ENCODE measurements at places on chromosomes 2 and 18.

DNA sequence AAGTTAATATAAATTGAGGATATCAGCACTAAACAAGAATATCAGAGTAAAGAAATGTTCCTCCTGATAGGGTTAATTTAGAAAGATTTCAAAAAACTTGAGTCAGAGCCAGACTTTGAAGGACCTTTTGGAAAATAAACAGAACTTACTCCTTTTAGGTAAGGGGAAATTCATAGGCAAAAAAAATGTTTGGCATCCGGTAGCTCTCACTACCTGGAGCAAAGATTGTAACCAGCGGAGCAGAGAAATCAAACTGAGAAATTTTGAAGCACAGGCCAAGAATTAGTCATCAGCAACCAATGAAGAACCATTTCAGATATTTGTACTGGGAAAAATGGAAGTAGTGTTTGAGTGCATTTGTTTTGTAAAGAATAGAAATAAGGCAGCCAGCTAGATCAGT lies 113.0 kb downstream of the ICA1L start:
- no peak for DNase-seq

DNA sequence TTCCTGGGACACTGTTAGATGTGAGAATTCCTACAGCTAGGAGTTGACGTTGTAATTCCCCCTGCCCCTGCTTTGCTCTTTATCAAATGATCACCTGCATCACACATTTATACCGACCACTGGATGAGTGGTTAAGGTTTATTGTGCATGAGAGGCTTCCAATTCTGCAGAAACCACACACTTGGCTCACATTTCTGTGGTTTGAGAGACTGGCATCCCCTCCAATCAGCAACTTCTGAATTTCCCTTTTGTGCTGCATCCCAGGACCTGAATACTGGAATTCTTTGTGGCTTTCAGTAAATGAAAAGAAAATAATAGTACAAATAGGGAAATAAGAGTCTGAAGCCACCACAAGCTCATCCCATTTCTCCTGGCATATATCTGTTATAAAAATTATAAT lies 628.7 kb upstream of the PIK3C3 start:
- DNase-seq, result no peak

GRCh38 chr2:30273574-30273929 lies 42.2 kb downstream of the LBH start:
- DNase-seq, result no peak

- DNase-seq, result no peak
Observed at GRCh38 chr2:109016376-109016775, 27.4 kb upstream of the EDAR start.

- no peak for DNase-seq
Observed at GRCh38 chr2:199488772-199489400, 31.1 kb upstream of the SATB2 start.

- DNase-seq, result no peak
Observed at GRCh38 chr2:59259913-59260312, 1018.8 kb upstream of the FANCL start.

DNA sequence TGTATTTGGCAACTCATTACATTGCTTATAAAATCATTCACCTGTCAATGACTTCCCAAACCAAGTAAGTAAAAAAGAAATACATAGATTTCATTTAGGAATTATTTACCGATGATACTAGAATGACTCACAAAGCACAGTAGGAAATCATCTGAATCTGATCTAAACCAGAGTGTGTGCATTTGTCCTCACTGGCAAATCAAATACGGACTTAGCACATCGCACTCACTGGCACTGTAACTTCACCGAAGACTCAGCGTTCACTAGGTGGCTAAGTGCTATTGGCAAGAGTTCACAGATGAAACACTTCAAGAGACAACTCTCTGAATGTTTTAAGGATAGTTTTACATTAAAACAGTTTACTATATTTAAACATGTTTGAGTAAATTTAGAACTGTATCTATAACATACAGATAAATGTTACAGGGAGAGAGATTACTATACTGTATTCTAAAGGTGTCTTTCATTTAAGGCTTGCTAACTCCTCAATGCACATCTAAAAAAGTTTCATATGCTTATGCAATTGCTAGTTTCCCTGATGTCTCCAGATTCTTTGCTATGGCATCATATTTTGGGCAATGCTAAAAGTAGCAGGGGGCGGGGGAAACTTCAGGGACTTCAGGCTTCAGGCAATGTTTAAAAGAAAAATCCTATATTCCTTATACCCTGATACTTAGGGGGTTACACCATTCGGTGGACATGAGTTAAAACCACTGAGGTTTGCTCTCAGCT lies 48.8 kb downstream of the STK39 start:
- DNase-seq, result no peak

DNA sequence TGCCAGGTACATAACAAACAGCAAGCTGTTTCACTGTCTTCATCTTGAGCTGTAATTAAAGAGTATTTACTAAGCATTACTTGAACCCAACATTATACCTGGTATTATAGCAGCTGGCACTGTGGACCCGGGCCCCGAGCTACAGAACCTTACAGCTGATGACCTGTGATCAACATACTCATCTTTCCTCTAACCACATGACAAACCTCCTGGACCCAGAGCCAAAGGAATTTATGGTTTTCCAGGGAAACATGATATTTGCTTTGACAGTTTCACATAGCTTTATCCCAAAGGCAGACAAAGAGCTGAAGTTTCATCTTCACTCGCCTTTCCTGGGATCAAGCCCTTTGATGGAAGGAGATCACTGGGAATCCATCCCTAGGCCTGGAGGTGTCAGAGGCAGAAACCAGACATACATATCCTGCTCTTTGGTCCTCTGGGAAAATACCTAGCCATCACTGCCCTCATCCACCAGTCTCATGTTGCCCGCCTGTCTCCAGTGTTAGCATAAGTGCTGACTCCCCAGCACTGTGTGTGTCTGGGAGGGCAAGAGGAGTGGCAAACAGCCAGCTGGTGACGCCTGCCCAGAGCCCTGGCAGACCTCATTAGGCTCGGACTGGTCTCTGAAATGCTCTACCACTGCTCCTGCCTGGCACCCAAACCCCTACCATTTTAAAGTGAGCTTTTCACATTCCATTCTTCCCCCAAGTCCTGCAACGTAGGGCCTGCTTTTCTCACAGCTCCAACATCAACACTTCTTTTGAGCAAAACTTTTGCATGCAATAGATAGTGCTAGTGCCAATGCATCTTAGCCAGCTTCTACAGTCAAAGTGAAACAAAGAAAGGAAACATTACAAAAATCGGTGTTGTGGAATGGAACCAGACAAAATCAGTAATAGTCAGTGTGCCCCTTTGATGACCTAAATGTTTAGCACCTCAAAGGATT lies 138.8 kb upstream of the CTAGE1 start:
- no peak for DNase-seq

DNA sequence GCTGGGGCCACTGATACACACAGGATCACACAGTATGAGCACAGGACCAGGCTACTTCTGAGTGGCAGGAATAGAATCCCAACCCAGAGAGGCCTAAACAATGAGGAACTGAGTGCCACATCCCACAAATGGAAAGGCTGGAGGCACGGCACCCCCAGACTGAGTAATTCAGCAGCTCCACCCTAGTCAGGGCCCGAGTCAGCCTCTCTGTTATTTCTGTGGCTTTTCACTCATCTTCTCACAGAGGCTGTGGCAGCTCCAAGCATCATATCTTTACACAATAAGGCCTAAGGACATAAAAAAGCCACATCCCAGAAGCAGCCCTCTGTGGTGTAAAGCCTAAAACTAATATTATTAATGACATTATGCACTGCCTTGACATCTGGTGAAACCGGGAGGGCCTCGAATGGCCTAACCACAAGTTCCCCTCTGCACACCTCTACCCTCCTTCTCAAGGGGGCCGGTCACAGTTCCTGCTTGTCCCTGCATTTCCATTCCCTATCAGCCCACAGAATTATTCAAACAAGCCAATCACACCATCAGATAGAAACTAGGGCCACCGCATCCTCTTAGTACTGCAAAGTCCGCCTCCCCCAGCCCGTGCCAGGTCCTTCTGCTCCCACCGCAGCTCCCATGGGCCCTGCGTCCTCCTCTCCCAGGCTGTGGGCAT lies 12.5 kb upstream of the MAL start:
- no peak for DNase-seq

Measured in HS-27A (cell line).